Pulmonary artery endothelial cell (primary cell): ENCODE measurements at places on chromosomes 1 and 21. TPM values are rescaled to one million over a fixed set of nuclear protein-coding genes. Genes with fewer than 3 reads are reported as not detected.

DNA sequence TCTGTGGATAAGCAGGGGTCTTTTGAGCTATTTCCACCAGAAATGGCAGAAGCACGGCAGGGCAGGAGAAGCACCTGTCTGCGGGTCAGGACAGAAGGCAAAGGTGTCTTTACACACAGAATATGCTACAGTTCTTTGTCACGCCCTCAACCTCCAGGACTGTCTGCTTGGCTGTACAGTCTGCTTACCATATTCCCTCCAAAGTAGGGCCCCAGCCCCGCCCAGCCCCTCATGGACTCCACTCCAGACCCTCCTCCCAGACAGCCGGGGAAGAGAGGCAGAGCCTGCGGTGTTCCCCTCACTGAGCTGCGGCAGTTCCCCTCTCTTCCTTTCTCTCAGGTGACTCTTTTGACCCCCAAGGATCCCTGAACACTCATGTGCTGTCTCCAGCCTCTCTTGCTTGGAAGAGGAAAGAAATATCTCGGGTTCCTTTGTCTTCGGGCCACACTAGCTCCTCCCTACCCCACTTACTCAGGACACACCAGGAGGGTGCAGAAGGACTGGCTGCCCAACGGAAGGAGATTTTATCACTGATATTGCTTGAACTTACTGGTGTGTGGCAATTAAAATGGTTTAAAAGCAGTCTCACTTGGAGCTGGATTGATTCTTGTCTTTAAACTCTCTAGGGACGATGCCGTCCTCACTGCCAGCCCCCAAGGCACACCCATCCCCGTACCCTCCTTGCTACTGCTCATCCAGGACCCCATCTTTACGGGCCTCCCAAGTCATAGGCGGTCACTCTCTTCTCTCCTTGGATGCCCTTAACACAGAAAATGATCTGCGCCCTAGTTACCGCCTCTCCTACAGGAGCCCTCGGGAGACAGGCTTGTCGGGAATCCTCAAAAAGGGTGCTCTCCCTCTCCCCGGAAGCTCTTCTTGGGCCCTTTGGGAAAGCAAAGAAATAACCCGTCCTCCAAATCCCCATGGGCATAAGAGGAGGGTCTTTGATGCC is 169.7 kb downstream of the TOMM20 start:
- DNase-seq, result no peak

DNA sequence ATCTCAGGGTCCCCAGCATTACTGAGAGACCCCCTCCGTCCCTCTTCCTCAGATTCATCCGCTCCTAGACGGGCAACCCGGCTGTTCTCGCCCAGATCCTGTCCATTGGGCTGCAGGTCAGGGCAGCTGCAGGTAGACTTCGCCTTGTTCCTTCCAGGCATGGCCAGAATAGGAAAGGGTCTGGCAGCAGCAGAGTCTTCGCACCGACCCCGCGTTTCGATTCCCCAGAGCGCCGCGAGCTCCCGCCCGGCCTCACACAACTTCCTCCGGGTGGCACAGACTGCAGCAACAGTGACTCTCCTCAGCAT is 265 bp downstream of the NRDC start:
- no peak for DNase-seq

DNA sequence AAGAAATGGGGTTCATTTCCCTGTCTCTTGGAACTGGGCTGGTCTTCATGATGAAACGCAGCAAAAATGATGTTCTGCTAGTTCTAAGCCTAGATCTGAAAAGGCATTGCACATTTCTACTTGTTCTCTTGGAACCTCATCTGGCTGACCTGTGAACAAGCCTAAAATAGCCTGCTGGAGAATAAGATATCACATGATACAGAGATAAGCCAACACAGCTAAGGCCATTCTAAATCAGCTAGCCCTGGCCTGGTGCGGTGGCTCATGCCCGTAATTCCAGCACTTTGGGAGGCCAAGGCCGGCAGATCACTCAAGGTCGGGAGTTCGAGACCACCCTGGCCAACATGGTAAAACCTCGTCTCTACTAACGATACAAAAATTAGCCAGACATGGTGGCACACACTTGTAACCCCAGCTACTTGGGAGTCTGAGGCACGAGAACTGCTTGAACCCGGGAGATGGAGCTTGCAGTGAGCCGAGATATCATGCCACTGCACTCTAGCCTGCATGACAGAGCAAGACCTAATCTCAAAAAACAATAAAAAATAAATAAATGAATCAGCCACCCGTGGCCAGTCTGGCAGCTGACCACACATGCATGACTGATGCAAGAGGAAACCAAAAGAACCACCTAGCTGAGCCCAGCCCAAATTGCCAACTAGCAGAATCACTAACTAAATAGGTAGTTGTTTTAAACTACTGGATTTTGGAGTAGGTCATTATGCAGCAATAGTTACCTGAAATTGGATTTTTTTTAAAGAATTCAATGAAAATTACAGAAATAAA is 18.0 kb downstream of the CD244 start:
- DNase-seq, result no peak

DNA sequence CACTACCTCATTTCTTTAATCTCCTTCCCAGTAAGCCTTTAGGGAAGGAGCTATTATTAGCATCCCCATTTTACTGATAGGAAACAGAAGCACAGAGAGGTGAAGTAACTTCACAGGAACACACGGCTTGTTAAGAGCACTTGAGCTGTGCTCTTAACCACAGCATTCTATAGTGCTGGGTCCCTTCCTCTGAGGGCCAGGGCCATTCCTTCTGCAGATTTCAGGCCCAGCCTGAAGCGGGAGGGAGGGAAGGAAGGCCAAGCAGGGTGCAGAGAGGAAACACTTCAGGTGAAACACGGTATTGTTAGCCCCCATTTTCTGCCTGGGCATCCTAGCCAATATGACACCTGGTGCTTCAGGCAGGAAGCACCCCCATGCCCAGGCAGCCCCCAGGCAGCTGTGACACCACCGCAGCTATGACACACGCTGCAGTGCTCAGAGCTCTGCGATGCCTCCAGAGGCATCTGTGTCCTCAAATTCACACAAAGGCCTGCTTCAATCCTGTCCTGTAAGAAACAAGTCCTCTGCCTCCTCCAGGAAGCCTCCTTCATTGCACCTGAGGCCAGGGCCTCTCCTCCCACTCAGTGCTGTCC is 4.5 kb upstream of the EXTL1 start:
- DNase-seq, result no peak

- no peak for DNase-seq
Measured at GRCh38 chr1:154849645-154850131, 20.4 kb downstream of the KCNN3 start.

DNA sequence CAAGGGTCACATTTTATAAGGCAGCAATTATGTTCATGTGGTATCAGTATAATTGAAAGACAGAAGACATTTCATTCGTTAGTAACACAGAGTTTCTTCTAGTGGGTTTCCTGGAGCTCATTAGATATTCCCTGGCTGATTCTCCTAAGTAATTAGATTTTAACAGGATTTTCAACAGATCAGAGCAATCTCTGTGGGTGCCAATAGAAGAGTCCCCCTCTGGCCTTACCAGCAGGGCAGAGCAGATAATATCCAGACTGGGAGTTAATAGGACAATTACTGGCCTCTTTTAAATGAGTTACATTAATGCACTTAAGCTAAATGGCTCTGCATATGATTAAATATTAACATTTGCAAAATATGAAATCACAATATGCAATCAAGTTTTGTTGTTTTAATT is 74.2 kb upstream of the FOXD3 start:
- DNase-seq, result no peak

GRCh38 chr1:33255347-33256220 is 708 bp upstream of the ZNF362 start:
- DNase-seq, result no peak

DNA sequence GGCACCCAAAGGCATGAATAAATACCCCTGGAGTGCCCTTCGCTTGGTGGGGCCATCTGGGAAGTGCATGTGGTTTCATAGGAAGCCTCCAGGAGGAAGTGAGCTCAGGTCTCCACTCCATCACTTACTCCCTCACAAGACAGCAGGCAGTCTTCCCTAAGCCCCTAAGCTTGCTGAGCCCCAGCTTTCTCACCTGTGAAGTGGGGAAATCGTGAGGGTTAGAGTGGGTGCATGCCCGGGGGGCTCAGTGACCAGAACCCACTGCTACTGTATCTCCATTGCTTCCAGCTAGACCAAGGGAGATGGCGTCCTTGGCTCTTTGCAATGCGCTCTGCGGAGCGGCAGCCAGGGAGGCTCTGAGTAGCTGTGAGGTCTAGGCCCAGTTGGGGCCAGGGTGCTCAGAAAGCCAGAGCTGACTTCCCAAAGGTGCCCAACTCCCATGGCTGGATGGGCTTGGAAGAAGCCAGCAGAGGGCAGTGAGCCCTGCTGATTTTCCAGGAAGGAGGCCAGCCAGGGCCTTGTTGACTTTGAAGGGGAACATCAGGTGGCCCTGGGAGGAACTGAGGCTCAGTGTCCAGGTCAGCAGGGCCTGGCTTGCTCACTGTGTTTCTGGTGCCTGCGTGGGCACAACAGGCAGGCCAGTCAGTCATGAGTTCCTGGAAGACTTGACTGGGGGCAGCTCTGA is 27.3 kb downstream of the CDCP2 start:
- no peak for DNase-seq

DNA sequence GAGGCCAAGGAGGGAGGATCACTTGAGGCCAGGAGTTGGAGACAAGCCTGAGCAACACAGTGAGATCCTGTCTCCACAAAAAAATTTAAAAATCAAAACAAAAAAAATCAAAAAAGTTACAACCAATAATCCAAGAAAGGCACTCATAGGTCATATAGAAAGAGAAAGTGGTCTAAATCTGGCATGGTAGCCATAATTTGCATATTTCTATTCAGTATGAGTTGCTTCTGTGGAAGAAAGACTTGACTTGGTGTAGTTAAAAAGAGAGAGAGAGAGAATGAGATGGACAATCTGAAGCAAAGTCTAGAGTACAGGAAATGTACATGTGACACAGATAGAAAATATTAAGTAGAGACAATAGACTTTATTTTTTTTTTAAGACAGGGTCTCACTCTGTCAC is 22.5 kb downstream of the JMJD4 start:
- DNase-seq, result no peak

- DNase-seq, result no peak
Measured at GRCh38 chr1:205189131-205189530, 22.4 kb downstream of the DSTYK start.

DNA sequence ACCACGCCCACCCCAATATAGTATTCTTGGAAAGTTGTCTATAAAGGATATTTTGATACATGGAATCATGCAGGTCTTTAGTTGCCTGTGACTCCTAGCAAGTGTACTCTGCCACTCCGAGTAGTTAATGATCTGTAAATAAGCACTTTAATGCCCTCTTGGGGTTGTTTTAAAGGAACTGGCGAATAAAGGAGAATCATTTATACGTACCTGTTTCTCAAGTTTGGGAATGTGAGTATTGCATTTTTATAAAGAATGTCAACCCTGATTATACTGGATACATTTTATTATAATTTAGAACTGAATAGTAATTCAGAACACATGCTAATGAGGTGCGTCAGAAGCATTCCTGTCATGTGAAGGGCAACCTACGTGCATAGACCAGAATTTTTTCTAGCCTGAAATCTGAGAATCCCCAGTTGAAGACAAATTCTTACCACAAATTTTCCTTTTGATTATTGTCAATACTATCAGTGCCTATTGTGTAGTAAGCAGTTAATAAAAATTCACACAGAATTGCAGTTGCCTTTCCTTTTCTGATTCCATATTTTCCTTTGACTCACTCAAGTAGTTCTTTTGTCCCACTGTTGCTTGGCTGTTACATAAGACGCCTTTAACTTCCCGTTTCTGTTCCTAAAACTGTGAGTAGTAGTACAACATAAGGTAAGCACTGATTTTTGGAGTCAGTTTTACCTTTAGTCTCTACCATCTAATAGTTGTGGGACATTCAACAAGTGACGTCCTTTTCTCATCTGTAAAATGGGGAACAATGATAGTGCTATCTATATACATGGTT is 5.1 kb downstream of the AHCYL1 start:
- DNase-seq, result no peak

GRCh38 chr1:42137766-42138165 is 15.4 kb upstream of the GUCA2B start:
- DNase-seq, result no peak

DNA sequence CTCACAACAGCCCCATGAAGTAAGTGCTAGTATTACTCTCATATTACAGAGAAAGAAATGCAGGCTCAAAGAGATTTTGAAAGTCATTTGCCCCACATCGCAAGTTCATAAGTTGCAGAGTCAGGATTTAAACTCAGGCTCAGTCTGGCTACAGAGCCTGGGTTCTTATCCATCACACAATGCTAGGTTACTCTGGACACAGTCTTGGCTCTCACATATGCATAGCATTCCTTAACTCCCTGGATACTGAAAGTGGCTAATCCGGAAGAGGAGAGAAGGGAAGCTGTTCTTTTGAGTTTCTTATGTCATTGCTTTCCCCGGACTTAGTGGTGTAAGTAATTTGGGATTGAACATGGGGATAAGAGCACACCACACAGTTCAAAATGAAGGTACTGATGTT is 357.4 kb upstream of the PLXNA2 start:
- DNase-seq, result no peak

- no peak for DNase-seq
Measured at GRCh38 chr1:169266133-169266532, 101.5 kb downstream of the NME7 start.

- DNase-seq, result peak; percentile 53
Measured at GRCh38 chr1:61606448-61607312, 118.3 kb downstream of the TM2D1 start.

DNA sequence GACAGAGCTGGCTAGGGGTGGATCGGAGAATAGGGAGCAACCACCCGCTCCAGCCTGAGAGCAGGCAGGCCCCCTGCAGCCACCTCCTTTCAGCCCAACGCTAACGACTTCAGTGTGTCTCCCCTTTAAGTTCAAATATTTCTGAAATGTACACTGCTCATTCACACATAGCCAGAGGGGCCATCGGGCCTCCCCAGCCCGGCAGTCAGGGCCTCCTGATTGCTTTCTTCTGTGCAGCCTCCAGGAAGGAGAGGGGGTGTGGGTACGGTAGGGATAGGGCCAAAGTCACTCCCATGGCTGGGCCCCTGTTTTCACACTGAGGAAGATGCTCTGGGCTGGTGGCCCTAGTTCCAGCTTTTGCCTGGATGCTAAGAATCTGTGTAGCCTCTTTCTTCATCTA is 64.8 kb downstream of the EPHB2 start:
- DNase-seq, result no peak

- DNase-seq, result no peak
Measured at GRCh38 chr1:242199776-242200458, 201.0 kb upstream of the MAP1LC3C start.

The TNFSF4 gene
- 49.1 and 117 TPM in 2 replicates for total RNA-seq

The DNASE2B gene
- not detected in 2 replicates for total RNA-seq

The KRTAP21-2 gene
- not detected in 2 replicates for total RNA-seq

The MYOM3 gene
- 0.13 and 0.14 TPM in 2 replicates for total RNA-seq
